Aortic smooth muscle cell (primary cell): ENCODE measurements at places on chromosomes 13 and 19. TPM values are rescaled to one million over a fixed set of nuclear protein-coding genes. Genes with fewer than 3 reads are reported as not detected.

The VAV1 gene
- total RNA-seq, result not detected in 2 replicates

The KLF12 gene
- total RNA-seq, result 12.8 and 17.3 TPM in 2 replicates

The WASF3 gene
- total RNA-seq, result 9.5 TPM in 2 replicates

The ZNF813 gene
- 2.7 and 3.7 TPM in 2 replicates for total RNA-seq

The KRTDAP gene
- not detected in 2 replicates for total RNA-seq

The CILP2 gene
- total RNA-seq, result under 0.01 TPM in 2 replicates

The UPK1A gene
- total RNA-seq, result not detected in 2 replicates

The TMEM238 gene
- total RNA-seq, result 0.12 and 0.26 TPM in 2 replicates

The SYT3 gene
- 0.12 and 0.13 TPM in 2 replicates for total RNA-seq

The ADGRL1 gene
- 2.4 and 3.3 TPM in 2 replicates for total RNA-seq

The SERP2 gene
- total RNA-seq, result 9.9 and 12.4 TPM in 2 replicates

The CYP2F1 gene
- not detected in 2 replicates for total RNA-seq

The FPR2 gene
- total RNA-seq, result not detected in 2 replicates

The PNPLA6 gene
- total RNA-seq, result 62.2 and 63.2 TPM in 2 replicates

The P2RY11 gene
- 1.2 and 1.3 TPM in 2 replicates for total RNA-seq

The F10 gene
- 5.7 and 5.8 TPM in 2 replicates for total RNA-seq

The PRX gene
- total RNA-seq, result 0.92 and 1.2 TPM in 2 replicates

The MISP3 gene
- 0.26 and 0.75 TPM in 2 replicates for total RNA-seq

The CEBPA gene
- under 0.01 TPM in 1 of 2 replicates, not detected in the other for total RNA-seq

The LAIR2 gene
- not detected in 2 replicates for total RNA-seq

The CCDC106 gene
- total RNA-seq, result 8.9 and 9.5 TPM in 2 replicates

The HSPBP1 gene
- total RNA-seq, result 17.0 and 21.7 TPM in 2 replicates

The PBX4 gene
- 0.26 TPM in 1 of 2 replicates, not detected in the other for total RNA-seq

The CEACAM7 gene
- total RNA-seq, result not detected in 2 replicates

The ZNF772 gene
- 27.3 and 31.0 TPM in 2 replicates for total RNA-seq

The TMPRSS9 gene
- not detected in 2 replicates for total RNA-seq

The SYDE1 gene
- total RNA-seq, result 19.3 and 19.8 TPM in 2 replicates

The HPN gene
- total RNA-seq, result 0.12 TPM in 1 of 2 replicates, not detected in the other

The TTC9B gene
- total RNA-seq, result not detected in 2 replicates

The BSG gene
- 300 and 316 TPM in 2 replicates for total RNA-seq

The PSG6 gene
- total RNA-seq, result not detected in 2 replicates

The FFAR3 gene
- not detected in 2 replicates for total RNA-seq

The HOMER3 gene
- total RNA-seq, result 105 and 114 TPM in 2 replicates

The LAIR1 gene
- total RNA-seq, result not detected in 2 replicates

The CGB8 gene
- total RNA-seq, result not detected in 2 replicates

The CRB3 gene
- not detected in 2 replicates for total RNA-seq

The CCDC194 gene
- 0.19 and 0.40 TPM in 2 replicates for total RNA-seq

The PRRG2 gene
- total RNA-seq, result 0.25 and 0.92 TPM in 2 replicates

The CCNA1 gene
- 0.06 and 0.26 TPM in 2 replicates for total RNA-seq

The TMEM255B gene
- 0.26 and 0.44 TPM in 2 replicates for total RNA-seq

The STOML3 gene
- total RNA-seq, result not detected in 2 replicates

The PDX1 gene
- not detected in 2 replicates for total RNA-seq

The ZNF626 gene
- total RNA-seq, result 9.5 and 12.4 TPM in 2 replicates

The C13orf42 gene
- total RNA-seq, result not detected in 2 replicates
